ENCODE measurements at places on chromosomes 11 and 22.

GRCh38 chr11:76702336-76703128 is 32.0 kb upstream of the LRRC32 start:
- DNase-seq: no peak

- DNase-seq: no peak
Observed at GRCh38 chr22:35467681-35468434, 67.9 kb downstream of the MCM5 start.

GRCh38 chr11:113488931-113489351 is 13.7 kb upstream of the DRD2 start:
- no peak for DNase-seq

DNA sequence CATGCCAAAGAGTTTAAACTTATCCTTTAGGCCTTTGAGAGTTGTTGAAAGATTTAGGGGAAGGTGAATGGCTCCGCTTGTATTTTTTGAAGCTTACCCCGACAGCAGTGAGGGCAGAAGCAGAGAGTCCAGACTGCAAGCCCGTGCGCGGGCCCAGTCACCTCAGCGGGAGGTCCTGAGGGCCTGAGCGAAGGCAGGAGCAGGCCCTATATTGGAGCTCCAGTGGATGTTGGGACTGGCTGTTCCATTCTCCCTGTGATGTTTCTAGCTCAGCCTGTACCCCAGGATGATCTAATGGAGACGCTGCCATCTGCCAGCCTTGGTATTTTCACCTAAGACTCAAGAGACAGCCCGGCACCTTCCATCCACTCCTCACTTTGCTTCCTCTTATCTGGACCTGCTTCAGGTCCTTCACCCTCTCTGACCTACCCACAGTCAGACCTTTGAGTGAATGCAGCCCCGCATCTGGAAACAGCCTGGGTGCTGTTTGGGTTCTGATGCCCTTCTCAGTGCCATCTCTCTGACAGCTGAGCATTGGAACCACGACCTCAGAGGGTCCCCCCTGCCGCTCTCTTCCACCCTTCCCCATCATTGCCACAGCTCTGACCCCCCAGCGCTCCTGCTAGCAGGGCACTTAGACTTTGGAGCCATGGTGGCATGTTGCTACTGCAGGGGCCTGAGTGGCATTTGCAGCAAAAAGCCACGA is 628.2 kb upstream of the CADM1 start:
- no peak for DNase-seq

DNA sequence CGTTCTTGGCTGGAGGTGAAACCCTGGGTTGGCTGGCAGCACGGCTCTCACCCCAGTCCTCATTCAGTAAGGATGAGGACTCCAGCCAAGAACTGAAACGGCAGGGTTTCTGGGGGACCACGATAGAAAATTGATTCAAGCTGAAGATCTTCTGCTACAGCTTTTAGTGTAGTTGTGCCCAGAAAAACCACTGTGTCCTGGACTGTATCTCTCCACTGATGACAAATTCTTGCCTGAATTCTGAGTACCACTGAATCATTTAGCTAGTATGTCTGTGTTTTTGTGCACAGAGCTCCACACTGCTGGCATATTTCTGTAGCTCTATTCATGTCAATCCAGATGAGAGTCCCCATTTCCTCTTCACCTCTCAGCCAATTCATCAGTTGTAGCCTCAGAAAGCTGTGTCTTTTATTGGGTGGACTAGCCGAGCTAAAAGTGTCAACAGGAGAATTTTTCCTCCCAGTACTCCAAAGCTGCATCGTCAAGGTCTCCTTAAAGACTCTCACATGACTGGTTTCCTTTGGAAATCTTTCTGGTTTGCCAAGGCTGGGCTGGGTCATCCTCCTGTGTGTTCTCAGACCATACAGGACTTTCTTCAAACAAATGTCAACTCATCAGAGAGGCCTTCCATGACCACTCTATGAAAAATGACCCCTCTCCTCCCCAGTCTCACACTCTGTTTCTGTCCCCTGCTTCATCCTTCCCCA is 144.6 kb downstream of the LDLRAD3 start:
- no peak for DNase-seq

GRCh38 chr11:7555052-7555699 is 41.4 kb downstream of the PPFIBP2 start:
- no peak for DNase-seq

DNA sequence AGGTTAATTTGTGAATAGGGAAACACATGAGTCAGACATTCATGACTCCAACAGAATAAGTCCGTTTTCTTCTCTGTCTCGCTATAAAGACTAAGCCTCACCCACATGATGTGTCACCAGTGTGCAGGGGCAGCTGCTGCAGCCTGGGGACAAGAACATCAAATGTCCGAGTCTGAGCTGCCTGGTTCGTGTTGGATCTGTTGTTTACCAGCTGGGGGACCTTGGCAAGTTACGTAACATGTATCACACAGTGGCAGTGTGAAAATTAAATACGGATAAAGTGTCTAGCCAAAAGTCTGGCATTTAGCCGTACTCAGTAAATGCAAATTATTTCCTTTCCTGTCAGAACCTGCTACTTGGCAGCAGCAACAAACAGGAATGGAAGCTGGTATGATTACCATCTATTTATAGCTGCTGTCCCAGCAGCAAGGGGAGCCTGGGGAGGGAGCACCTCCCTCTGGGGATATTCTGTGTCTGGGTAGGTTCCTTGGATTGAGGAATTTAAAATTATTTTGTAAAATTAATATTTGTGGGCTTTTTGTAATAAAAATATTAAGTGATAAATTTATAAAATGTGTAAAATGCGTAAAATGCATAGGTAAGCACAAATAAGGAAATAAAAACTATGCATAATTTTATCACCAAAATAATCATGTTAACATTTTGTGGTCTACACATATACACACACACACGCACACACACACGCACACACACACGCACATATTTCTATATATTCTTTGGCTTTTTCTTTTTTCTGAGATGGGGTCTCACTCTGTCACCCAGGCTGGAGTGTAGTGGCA is 1.3 kb upstream of the CLDN25 start:
- DNase-seq: no peak

DNA sequence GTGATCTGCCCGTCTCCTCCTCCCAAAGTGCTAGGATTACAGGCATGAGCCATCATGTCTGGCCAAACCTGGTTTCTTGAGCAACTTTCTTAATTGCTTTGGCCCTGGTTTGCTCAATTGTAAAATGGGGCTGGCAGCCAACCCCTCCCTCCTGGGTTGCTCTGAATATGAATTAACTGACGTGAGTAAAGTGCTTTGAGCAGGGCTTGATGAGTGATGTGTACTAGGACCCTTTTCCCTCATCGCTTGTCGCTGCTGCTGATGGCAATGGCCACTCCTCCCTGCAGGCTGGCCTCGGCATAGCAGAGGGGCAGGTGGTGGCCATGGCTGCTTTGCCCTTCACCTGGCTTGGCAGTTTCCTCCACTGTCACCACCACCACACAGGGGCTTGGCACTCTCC is 41.5 kb downstream of the RNF141 start:
- no peak for DNase-seq

DNA sequence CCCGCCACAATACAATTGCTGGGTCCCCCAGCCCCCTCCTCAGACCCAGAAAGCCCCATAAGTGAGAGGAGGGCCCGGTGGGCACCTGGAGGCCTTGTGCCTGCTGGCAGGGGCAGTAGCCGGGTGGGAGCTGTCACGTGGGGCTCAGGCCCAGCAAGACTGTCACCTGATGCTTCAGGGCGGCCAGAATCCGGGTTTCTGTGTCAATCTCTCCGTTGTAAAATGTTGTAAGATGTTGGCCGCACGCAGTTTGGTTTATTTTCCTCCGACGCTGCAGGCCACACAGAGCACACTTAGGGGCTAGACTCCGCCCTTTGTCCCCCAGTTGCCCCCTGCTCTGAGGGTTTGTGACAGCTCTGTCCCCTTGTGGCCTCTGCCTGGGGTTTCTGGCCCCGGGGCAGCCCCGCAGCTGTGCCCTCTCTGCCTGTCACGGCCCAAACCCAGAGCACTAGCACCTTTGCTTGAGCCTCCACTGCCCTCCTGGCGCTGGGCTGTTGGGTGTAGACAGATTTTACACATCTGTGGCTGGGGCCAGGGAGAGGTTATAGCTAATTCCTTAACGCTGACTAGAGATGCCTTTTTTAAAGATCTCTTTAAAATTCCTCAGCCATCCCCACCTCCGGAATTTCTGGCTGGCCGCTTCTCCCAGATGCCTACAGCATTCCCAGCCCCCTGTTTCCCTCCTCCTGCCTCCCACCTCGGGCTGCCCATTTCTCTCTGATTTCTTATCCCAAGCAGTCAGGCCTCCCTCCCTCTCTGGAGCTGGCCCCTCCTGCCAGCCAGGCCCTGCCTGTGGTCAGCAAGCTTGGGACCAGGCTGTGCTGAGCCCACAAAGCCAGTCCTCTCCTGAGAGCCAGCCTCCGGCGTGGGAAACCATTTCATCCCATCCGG is 3.2 kb upstream of the PRR5 start:
- no peak for DNase-seq

DNA sequence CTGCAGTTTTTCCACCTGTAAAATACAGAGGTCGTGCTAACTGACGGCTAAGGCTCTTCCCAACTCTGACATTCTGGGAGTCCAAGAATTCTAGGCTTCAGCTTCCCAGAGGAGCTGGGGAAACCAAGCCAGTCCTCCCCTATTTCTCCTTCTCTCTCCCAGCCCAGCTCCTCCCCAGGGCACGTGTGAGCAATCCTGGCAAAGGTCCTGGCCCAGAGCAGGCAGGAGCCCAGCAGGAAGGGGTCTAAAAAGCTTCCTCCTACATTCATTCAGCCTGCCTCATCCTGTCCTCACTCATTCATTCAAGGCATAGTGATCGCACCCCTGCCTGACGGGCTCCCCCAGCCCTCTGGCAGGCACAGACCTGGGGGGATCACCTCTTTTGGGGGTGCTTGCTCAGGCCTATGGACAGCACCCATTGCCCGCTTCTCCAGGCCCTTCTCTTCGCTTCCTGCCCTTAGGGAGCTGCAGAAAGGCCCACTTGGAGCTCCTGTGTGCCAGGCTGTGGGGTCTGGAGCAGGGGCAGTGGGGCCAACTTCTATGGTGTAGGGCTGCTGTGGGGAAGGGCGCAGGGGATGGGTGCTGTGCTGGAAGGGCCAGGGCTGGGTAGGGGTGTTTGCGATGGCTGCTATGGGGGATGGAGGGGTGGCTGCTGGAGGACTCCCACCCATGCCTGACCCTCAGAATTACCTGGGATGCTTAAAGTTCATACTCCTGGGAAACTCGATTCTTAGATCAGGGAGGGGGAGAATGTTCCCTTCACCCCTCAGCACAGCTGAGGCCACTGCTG is 9.8 kb downstream of the KCNC1 start:
- DNase-seq: no peak

DNA sequence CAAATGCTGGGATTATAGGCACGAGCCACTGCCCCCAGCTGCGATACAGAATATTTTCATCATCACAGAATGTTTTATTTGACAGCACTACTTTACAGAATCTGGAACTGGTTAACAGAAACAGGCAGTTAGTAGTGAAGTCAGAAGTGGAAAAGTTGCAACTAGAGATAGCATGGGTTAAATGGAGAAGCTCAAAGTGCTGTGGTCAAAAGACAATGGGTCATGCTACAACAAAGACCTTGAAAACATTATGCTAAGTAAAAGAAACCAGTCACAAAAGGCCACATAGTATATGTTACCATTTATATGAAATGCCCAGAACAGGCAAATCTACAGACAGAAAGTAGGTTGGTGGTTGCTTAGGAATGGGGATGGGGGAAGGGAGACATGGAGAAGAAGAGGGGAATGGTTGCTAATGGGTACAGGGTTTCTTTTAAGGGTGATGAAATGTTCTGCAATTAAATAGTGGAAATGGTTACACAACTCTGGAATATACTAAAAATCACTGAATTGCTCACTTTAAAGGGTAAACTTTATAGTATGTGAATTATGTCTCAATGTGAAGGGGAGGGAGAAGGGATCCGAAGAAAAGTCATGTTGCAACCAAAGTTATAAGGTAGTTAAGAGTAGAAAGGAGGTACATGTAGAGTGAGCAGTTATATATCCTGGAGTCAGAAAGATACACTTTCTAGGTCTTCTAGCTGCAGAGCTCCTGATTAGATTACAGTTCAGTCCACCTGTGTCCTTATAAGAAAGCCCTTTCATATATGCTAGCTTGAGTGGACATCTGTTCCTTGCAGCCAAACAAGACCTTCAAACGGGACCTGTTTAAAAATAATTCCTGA is 46.3 kb upstream of the RAPSN start:
- no peak for DNase-seq

- no peak for DNase-seq
Observed at GRCh38 chr11:5713695-5714094, 22.6 kb upstream of the OR56B1 start.

- DNase-seq: no peak
Observed at GRCh38 chr11:114782650-114783310, 104.5 kb downstream of the NXPE2 start.

DNA sequence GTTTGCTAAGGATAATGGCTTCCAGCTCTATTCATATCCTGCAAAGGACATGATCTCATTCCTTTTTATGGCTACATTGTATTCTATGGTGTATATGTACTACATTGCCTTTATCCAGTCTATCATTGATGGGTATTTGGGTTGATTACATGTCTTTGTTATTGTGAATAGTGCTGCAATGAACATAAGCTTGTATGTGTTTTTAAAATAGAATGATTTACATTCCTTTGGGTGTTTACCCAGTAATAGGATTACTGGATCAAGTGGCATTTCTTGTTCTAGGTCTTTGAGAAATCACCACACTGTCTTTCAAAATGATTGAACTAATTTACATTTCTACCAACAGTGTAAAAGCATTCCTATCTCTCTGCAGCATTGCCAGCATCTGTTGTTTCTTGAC is 6.0 kb upstream of the MS4A6E start:
- DNase-seq: no peak

GRCh38 chr11:118911113-118911879 is 14.4 kb downstream of the BCL9L start:
- no peak for DNase-seq

DNA sequence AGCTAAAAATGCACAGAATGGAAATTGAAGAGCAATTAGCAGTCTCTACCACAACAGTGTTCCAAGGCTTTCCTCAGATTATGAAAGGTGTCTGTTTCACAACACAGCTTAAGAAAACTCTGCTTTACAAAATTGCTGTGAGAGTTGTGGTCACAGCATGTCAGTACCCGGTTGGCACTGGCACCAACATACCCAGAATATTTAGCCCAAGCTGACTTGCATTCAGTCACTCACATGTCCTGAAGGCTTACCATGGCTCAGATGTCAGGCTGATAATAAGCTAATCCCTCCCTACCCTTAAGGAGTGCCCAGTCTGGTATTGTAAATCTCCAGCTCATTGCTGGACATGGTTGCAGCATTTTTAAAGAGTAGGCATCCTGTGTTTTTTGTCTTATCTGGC is 14.9 kb downstream of the NCR3LG1 start:
- no peak for DNase-seq

DNA sequence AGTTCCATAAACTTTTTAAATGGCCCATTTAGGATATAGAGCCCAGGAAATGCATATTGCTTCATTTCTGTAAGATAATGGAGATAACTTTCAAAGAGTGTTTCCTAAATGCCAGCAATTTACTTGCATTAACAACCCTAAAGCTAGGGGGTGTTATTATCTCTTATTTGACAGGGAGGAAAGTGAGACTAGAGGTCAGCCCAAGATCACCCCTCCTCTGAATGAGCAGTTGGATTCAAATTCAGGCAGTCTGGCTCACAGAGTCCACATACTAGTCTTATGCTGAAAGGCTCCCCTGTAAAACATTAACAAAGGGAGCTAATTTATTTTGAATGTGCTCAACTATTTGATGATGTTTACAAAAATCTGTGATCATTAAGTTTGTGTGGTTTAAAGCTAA is 49.9 kb upstream of the TRIM77 start:
- no peak for DNase-seq

All from CD4-positive, alpha-beta T cell treated with Interleukin-1 beta for 1 hour (primary cell).